ENCODE measurements at places on chromosomes 5 and 9. TPM values are rescaled to one million over a fixed set of nuclear protein-coding genes. Genes with fewer than 3 reads are reported as not detected.

The CCDC107 gene
- total RNA-seq, result 16.4 TPM

DNA sequence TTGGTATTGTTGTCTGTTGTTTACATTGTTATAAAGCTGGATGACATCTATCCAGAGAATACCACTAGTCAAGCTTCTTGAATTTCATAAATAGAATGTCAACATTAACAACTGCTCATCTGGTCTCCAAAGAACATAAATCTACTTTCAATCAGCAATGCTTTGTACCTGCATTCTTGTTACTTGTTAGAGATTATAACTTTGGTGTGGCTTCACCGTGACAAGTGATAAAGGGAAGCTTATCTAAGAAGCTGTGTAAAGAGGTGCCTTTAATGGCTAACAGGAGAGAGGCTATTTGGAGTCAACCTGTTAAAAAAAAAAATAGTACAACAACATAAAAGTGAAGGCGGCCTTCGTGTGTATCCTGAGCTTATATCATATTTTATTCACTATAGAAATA, 41.8 kb downstream of the MUSK start:
- H3K36me3 ChIP-seq, result no peaks in the 10 kb centered on the region
- H3K27ac ChIP-seq, result no peak overlapping the region
- DNase-seq, result no peak
- H3K27me3 ChIP-seq, result no peaks in the 10 kb centered on the region
- H3K4me3 ChIP-seq, result no peak overlapping the region

The CER1 gene
- total RNA-seq, result not detected

GRCh38 chr9:120820095-120820494, 22.6 kb downstream of the PSMD5 start:
- no peak overlapping the region for H3K4me3 ChIP-seq
- H3K27ac ChIP-seq, result no peak overlapping the region
- DNase-seq, result no peak
- no peaks in the 10 kb centered on the region for H3K4me1 ChIP-seq

- H3K4me1 ChIP-seq, result no peaks in the 10 kb centered on the region
- no peaks in the 10 kb centered on the region for H3K27me3 ChIP-seq
- H3K4me3 ChIP-seq, result no peak overlapping the region
- no peaks in the 10 kb centered on the region for H3K36me3 ChIP-seq
- H3K27ac ChIP-seq, result no peak overlapping the region
Observed at GRCh38 chr9:82148901-82149461, 160.4 kb downstream of the SPATA31D1 start.

GRCh38 chr9:83012168-83012921, 50.6 kb downstream of the RASEF start:
- H3K36me3 ChIP-seq, result no peaks in the 10 kb centered on the region
- H3K27me3 ChIP-seq, result no peaks in the 10 kb centered on the region
- no peaks in the 10 kb centered on the region for H3K4me1 ChIP-seq
- H3K27ac ChIP-seq, result no peak overlapping the region
- no peak for DNase-seq
